ENCODE measurements at places on chromosomes 2 and 18.

- no peak for DNase-seq
These were observed 9.7 kb upstream of the NMUR1 start for GRCh38 chr2:231539991-231540390.

DNA sequence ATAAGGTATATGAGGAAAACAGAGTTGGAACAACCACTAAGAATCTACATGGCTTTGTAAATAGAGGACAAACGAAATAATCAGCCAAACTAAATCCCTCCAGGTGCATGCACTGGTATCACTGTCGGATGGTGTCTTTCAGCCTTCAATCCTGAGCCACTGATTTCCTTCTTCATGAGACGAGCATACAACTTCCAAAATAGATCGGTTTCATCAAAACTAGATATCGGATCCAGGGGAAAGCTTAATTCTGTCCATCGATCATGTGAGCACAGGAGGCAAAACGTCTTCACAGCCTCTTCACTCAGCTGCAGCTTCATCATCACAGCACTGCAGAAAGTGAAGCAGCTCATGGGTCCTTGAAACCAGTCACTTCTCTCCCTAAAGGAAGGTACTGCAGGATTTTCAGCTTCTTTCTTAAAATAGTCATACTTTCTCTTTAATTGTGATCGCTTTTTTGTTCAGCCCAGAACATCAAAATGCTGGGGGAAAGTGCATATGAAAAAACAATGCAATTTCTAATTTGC lies 80.5 kb downstream of the DTNB start:
- no peak for DNase-seq

GRCh38 chr2:175575346-175576258 lies 394.1 kb upstream of the ATP5MC3 start:
- no peak for DNase-seq

DNA sequence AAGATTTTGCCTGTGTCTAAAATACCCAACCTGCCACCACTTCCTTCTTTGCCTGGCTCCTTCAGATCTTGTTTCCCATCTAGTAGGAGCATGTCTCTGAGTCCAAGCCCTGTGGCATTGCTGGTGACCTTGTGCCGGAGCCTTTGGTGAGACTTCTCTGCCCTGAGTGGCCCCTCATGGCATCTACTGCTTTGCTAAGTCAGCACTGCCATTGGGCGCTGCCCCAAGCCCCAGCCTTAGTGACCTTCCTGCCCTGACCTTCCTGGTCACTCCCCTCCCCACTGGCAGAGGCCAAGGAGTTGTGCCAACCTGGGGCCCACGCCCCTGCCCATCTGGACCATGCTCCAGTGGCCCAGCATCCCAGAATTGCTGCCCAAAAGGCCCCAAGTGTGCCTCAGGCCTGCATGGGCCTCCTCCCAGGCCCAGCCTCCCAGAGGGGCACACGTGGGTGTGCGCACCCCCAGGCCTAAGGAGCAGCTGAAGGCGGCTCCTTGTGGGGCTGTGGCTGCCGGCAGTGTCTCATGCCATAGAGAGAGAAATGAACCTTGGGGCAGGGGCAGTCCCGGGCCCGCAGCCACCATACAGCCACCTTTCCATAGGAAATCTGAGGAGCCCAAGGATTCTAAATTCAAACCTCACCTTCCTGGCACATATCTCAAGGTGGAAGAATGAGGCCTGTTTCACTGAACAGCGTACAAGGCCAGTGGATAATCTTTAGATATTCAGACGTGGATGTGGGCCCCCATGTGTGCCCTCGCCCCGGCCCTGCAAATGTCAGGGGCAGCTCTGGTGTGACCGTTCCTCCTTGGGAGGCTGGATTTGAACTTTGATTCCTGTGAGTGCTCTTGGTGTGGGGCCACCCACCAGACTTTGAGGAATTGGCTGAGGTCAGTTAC lies 100.2 kb upstream of the SLC66A3 start:
- no peak for DNase-seq

- no peak for DNase-seq
These were observed 8.6 kb downstream of the KANSL1L start for GRCh38 chr2:210162466-210163124.

- DNase-seq, result no peak
These were observed 97.2 kb upstream of the GPR45 start for GRCh38 chr2:105144152-105144940.

DNA sequence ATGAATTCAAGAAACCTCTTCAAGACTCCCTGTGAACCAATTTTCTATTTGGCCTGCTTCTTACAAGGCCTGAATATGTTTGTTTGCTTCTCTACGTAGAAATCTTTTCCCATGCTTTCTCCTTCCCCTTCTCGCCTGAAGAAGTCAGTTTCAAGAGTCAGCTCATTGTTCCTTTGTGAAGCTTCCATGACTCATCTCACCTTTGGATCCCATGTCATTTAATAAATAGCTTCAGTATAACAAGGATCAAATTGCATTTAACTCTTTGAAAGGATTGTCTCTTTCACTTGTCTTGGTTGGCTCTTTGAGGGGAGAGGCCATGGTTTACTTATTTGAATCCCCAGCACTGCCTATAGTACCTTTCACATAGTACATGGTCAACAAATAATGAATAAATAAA lies 28.4 kb downstream of the CPS1 start:
- DNase-seq, result peak; percentile 0

All from pulmonary artery endothelial cell (primary cell).